ENCODE measurements at places on chromosomes 2 and 18.

GRCh38 chr2:208315081-208315788 is 49.2 kb downstream of the PIKFYVE start:
- no peak for DNase-seq

DNA sequence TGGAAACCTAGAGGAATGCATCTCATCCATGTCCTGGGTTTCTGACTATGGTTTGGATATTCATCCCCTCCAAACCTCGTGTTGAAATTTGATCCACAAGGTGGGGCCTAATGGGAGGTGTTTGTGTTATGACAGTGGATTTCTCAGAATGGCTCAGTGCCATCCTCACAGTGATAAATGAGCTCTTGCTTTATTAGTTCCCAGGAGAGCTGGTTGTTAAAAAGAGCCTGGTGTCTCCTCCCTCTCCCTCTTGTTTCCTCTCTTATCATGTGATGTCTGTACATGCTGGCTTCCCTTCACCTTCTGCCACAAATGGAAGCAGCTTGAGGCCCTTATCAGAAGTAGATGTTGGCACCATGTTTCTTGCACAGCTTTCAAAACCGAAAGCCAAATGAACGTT is 424.3 kb downstream of the DCC start:
- DNase-seq: no peak

- no peak for DNase-seq
Measured at GRCh38 chr2:112644933-112645309, 818 bp upstream of the SLC20A1 start.

- DNase-seq: no peak
Measured at GRCh38 chr2:56871644-56872043, 687.9 kb downstream of the CCDC85A start.

DNA sequence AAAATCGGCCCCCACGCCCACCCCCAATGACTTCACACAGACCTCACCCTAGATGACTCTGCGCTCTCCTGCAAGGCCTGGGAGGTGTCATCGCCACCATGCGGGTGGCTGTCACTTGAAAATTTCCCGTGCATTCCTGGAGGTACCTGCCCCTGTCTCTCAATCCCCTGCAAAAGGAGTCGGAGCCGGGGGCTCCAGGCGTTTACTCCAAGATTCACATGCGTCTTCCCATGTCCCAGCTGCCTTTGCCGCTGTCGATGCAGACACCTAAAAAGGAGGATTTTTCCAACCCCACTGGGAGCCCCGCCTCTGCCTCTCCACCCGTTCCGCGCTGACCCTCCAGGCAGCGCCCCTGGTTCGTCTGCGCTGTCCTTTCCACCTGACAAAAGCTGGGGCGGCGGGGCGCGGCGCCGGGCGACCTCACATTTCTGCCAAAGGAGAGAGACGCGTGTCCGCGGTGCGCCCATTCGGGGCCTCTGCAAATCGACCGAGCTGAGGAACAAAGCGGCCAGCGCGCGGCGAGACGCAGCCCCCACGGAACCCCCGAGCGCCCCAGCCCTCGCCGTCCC is 667 bp downstream of the REEP1 start:
- DNase-seq: no peak

GRCh38 chr2:133682347-133682746 is 114.1 kb upstream of the NCKAP5 start:
- DNase-seq: no peak

DNA sequence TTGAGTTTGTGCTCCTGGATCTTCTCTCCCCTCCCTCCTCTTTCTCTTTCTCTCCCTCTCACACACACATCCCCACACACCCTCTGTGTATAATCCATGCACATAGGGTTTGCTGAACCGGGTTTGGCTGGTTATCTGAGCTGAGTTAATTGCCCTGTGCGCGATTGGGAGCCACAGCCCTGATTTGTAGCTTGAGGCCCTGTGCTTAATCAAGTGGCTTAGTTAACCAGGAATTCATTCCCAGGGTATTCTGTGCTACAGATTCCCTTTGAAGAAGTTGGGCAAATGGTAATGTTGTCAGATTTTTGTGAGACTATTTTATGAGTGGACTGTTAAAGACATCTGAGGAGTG is 6.2 kb downstream of the PARD3B start:
- DNase-seq: no peak

- no peak for DNase-seq
Measured at GRCh38 chr2:7725850-7726242, 808.6 kb downstream of the RNF144A start.

DNA sequence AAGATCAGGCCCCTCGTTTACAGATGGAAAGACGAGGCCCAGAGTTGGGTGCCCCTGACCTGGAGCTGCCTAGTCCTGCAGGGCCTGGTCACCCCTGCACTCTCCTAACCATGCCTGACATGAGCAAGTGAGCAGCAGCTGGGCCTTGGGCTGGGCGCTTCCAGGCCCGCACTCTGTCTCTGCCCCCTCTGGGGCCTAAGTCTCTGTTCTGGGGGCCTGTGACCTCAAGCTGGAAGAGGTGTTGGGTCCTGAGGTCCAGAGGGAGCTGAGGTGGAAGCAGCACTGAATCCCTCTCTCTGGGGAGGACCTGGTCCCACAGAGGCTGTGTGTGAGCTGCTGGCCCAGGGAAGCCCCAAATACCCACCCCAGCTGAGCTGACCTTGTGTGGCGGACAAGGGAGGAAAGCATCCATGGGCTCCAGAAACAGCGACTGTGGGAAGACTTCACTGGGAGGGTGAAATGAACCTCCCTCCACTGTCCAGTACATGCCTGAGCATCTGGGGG is 46.1 kb upstream of the GPC1 start:
- DNase-seq: no peak

- DNase-seq: no peak
Measured at GRCh38 chr2:233977296-233977837, 60.2 kb downstream of the TRPM8 start.

All from non-pigmented ciliary epithelial cell (primary cell).